Chondrocyte (in vitro differentiated cells): ENCODE measurements at places on chromosomes 5 and 9. TPM values are rescaled to one million over a fixed set of nuclear protein-coding genes. Genes with fewer than 3 reads are reported as not detected.

TERT gene
- not detected in 3 replicates for total RNA-seq

ADRA1B gene
- 0.72 to 2.9 TPM (median 1.1 TPM) in 3 replicates for total RNA-seq

MEGF9 gene
- total RNA-seq: 20.6 to 23.2 TPM (median 21.2 TPM) in 3 replicates

SH3RF2 gene
- total RNA-seq: 0.33 to 0.42 TPM (median 0.39 TPM) in 3 replicates

GMCL2 gene
- not detected in 3 replicates for total RNA-seq

CCNO gene
- 1.7 to 2.0 TPM in 2 of 3 replicates, not detected in the other for total RNA-seq
